Left renal pelvis (tissue), 4 donors: ENCODE measurements at places on chromosomes 16 and 17.

DNA sequence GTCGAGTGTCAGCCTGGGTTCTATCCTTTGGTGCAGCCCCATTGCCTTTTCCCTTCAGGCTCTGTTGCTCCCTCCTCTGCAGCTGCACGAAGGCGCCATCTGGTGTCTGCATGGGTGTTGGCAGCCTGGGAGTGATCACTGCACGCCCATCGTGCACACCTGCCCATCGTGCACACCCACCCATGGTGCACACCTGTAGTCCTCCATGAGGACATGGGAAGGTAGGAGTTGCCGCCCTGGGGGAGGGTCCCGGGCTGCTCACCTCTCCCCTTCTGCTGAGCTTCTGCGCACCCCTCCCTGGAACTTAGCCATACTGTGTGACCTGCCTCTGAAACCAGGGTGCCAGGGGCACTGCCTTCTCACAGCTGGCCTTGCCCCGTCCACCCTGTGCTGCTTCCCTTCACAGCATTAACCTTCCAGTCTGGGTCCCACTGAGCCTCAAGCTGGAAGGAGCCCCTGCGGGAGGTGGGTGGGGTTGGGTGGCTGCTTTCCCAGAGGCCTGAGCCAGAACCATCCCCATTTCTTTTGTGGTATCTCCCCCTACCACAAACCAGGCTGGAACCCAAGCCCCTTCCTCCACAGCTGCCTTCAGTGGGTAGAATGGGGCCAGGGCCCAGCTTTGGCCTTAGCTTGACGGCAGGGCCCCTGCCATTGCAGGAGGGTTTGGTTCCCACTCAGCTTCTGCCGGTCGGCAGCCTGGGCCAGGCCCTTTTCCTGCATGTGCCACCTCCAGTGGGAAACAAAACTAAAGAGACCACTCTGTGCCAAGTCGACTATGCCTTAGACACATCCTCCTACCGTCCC is 2.9 kb downstream of the CTRL start:
- peak; percentile 39 for DNase-seq

- no peak for DNase-seq
Observed at GRCh38 chr17:75875182-75875939, 3.0 kb downstream of the TRIM47 start.

DNA sequence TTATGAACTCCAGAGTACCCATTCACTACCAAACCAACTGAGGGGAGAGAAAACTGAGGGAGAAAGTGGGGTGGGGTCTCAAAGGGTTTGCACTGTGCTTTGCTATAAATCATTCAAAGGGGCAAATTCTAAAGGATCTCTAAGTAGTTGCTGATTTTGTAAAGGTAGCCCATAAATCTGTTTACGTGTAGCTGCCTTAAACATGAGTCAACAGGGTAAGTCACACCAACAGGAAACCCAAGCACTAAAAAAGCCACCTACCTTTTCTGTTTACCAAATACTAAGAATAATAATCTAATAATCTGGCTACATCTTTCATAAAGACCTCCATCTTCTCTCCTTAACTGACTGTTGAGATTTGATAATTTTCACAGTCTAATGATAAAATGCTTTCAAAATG is 8.4 kb upstream of the HSBP1 start:
- DNase-seq, result no peak

GRCh38 chr17:45364531-45365390 is 47.9 kb upstream of the MAP3K14 start:
- DNase-seq, result no peak

DNA sequence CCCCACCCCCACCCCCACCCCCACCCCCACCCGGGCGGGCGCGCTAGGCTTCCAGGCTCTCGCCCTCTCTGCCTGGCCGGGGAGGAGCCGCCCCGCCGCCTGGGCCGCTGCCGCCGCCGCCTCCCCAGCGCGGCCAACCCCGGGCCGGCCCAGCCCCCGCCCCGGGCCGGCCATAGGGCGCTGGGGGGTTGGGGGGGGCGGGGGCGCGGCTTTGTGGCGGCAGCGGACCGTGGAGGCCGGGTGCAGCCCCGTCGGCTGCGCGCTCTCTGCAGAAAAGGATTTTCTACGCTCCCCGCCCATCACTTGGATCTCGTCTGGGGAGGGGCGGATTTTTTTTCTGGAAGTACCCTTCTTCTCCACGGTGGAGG is 230.9 kb downstream of the MRTFB start:
- DNase-seq, result no peak

GRCh38 chr16:52035436-52035835 is 511.5 kb downstream of the TOX3 start:
- no peak for DNase-seq

GRCh38 chr17:35892091-35893035 is 12.2 kb upstream of the CCL5 start:
- DNase-seq, result no peak

DNA sequence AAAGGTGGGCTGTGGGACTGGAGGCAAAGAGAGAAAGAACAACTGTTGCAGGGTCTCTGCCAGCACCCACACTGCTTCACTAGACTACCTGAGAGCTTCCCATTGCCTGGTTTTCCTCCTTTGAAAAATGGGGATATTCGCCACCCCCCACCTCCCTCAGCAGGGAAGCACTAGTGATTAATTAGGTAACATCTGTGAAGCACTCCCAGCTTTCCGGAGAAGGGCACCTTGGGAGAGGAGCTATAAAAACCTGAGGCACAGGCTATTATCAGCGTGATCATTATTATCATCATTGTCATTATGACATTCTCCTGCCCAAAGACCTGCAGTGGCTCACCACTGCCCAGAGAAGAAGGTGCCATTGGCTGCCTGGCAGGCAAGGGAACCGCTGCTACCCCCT is 83.5 kb downstream of the XYLT1 start:
- DNase-seq, result no peak

- no peak for DNase-seq
Observed at GRCh38 chr17:42198897-42199296, 4.6 kb upstream of the GHDC start.

DNA sequence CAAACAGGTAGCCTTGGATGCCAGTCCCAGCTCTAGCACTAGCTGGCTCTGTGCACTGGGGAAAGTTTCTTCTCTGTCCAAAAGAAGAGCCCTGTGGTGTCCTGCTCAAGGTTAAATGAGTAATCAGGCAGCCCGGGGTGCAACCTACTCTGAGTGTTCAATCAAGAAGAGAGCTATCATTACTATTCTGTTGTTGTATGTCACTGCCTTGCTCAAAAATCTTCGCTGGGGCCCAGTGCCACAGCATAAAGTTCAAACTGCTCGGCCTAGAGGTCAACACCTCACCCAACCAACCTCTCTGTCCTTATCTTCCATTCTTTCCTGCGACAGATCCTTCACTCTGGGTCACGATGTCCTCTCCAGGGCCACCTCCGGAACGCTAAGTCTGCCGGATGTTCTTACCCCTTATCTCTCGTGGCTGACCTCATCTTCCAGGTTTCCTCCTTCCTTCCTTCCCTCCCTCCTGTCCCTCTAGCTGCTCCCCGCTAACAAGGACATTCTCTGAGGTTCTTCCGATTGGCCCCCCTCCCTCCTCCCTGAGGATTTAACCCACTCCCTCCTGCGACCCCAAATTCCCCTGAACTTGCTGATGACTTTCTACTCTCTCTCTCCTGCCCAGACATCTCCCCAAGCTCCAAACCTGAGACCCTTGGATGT is 4.4 kb downstream of the FDXR start:
- DNase-seq, result no peak

GRCh38 chr16:25256695-25257469 is 763 bp downstream of the ZKSCAN2 start:
- DNase-seq, result no peak

DNA sequence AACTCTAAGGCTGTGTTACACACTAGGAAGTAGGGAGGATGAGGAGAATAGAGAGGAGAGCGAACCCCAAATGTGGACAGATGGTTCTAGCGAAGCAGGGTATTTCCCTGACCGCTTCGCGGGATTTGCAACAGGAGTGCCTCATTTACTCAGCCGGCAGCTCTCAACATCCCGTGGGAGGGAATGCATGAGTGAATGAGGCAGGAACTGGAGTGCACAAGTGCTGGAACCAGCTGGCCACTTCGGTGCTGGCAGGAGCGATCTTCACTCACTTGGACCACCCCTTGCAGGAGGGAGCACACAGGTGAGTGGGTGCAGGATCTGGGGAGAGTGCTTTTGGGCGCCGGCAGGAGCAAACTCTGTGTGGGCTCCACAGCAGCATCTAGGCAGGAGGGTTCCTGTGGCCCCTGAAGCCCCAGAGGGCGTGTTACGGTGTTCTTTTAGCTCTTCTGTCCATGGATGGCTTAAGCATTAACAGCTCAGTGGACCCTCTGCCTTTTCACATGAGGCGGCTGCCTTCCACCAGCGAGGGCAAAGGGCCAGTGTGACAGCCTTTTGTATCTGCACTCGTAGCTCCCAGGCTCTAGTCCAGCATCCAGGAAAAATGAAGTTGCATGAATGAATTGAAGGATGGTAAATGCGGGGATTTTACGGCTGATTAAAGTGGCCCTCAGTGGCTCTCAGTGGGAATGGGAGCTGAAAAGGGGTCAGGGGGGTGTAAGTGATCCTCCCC is 17.4 kb upstream of the ZNHIT3 start:
- DNase-seq, result no peak

DNA sequence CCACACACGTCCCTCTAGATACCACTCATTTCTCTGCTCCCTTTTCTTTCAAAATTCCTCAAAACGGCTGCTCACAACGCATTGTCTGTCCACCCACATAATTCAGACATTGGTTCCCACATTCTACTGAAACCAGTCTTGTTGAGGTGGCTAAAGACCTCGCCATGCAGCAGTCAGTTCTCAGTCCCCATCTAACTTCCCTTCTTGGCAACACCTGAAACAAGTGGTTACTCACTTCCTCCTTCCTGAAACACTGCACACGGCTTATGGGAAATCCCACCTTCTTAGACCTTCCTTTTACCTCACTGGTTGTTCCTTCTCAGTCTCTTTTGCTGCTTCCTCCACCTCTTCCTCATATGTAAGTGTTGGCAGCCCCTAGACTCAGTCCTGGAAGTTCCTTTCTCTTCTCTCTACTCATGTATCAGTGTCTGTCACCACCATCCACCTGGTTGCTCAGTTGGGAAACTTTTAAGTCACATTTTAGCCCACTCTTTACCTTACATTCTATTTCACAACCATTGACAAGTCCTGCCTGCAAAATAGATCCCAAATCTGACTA is 277.1 kb downstream of the CEP112 start:
- no peak for DNase-seq

- DNase-seq, result no peak
Observed at GRCh38 chr17:31715446-31715845, 143.6 kb downstream of the COPRS start.

DNA sequence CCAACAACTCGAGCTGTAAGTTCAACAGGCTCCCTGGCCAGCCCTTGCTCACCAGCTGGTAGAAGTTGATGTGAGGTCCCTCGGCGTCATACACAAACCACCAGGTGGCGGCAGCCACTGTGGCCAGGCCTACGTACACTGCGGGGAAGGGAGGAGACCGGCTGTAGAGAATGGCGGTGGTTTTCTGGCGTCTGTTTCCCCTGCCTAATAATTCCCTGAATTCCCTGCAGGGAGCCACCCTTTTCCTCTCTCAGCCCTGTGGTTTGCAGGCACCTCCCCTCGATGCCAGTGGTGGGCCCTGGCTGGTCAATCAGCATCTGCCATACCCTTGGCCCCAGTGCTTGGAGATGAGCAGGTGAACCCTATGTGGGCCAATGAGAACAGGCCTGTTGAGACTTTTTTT is 18.9 kb upstream of the P2RX1 start:
- peak; percentile 42 for DNase-seq

- DNase-seq, result no peak
Observed at GRCh38 chr17:55420776-55421178, 858 bp downstream of the MMD start.

- DNase-seq, result no peak
Observed at GRCh38 chr17:2685696-2686095, 25.9 kb downstream of the CLUH start.

DNA sequence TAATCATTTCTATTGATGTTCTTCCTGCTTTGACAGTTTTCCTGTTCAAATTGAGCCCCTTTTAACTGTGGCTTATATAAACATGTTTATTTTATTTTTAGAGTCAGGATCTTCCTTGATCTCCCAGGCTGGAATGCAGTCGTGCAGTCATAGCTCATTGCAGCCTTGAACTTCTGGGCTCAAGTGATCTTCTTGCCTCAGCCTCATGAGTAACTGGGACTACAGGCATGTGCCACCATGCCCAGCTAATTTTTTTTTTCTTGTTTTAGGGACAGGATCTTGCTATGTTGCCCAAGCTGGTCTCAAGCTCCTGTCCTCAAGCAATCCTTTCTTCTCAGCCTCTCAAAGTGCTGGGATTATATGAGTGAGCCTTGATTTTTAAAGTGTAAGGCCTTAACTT is 14.7 kb downstream of the PHKB start:
- DNase-seq, result no peak

- DNase-seq, result no peak
Observed at GRCh38 chr17:5976251-5976650, 93.9 kb upstream of the WSCD1 start.

GRCh38 chr17:74532115-74532514 is 840 bp upstream of the CD300LB start:
- DNase-seq, result no peak

- DNase-seq, result no peak
Observed at GRCh38 chr17:78113804-78114785, 14.5 kb downstream of the TMC6 start.

DNA sequence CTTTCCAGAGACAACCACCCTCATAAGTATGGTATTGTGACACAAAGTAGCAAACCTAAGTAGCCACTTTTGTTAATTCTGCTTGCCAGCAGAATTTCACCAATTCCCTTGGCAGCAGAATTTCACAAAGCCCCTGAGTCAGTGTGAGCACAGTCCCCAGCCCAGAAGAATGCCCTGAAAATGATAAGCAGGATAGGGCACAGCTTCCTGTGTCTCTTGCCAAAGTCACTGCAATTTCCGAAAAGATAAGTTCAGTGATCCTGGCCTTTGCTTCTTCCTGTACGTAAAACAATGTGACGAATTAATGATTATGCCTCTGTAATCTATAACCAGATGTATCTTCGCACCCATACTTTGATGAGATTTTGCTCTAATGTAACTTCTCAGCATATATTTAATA is 16.0 kb upstream of the WIPF2 start:
- DNase-seq, result no peak

DNA sequence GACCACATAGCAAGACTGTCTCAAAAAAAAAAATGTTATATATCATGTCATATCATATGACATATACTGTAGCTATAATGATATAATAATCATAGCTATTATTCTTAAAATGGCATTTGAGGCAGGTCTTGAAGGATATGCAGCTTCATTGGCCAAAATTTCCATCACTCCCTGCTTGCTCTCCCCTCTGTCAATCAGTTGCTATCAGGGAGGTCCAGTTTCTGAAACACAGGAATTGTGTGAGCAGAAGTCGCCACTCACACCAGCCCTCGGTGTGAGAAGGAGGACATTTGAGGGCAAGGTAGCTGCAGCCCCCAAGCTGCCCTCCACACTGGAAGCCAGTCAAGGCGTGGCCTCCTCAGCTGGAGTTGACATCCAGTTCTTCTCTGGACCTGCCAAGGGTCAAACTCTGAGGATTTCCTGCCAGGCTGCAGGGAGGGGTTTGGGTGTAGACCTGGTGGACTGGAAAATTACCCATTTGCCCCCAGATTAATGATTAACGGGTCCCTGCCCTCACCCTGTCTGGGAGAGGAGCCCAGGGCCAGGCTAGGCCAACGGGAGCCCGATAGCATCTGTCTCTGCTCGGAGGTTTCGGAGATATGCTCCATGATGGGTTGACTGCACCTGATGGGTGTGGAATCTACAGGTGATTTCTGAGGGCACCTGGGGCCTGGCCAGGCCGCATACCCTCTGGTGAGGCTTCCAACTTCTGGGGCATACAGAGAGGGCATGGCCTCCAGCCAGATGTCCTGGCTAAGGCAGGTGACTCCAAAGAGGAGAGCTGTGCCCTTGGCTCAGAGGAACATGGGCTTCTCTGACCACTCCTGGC is 18.8 kb downstream of the WNT9B start:
- no peak for DNase-seq
